ENCODE measurements at places on chromosomes 7 and 10. TPM values are rescaled to one million over a fixed set of nuclear protein-coding genes. Genes with fewer than 3 reads are reported as not detected.

SPDYE16 gene
- 0.26 TPM for total RNA-seq

IKZF1 gene
- 19.0 TPM for total RNA-seq

GRCh38 chr7:22442187-22442881 is 57.7 kb downstream of the STEAP1B start:
- peak overlapping the region; percentile 23 for H3K27ac ChIP-seq
- H3K27me3 ChIP-seq = no peaks in the 10 kb centered on the region
- no peak for DNase-seq
- no peak overlapping the region for H3K4me3 ChIP-seq
- H3K4me1 ChIP-seq = peaks cover 10% of the 10 kb centered on the region

DNA sequence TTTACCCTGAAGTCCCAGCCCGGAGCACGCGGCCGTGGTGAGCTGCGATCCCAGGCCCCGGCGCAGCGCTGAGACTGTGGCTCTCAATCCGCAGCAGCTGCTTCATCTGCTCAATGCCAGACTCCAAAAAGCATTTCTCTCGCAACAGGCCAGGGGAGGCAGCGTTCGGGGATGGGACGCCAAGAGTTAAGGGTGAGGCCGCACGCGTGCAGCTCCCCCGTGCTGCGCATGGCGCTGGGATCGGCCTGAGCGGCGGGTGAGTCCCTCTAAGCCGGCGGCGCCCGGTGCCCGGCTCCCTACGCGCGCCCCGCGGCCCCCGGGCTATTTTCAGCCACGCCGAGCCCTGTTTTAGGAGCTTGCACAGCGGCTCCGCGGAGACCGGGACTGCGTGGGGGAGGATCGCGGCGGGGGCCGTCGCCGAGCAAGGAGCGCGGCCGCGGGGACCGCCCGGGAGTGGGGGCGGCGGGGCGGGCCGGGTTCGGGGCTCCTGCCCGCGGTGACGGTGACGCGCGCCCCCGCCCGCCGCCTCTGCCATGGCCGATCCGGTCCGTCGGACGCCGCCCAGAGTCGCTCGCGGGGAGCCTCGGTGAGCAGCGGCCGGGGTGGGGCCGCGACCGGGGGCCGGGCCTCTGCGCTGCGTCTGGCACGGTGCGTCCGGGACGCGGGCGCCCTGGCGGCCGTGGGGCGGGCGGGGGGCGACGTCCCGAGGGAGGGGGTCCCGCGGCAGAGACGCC is 29.4 kb upstream of the JAKMIP3 start:
- H3K27me3 ChIP-seq = peaks cover 51% of the 10 kb centered on the region
- H3K4me3 ChIP-seq = peak overlapping the region; percentile 13
- no peaks in the 10 kb centered on the region for H3K36me3 ChIP-seq
- H3K4me1 ChIP-seq = peaks cover 12% of the 10 kb centered on the region

GRCh38 chr10:112184379-112184778 is 814 bp upstream of the GPAM start:
- DNase-seq = peak; percentile 1
- H3K27me3 ChIP-seq = no peaks in the 10 kb centered on the region
- peak overlapping the region; percentile 68 for H3K27ac ChIP-seq
- H3K4me1 ChIP-seq = peaks cover 8% of the 10 kb centered on the region
- H3K4me3 ChIP-seq = peak overlapping the region; percentile 85
